CD4-positive, alpha-beta T cell treated with Interleukin-2 at 100 ng/mL for 4 hours (primary cell): ENCODE measurements at places on chromosomes 12 and 14.

- DNase-seq, result peak; percentile 24
Observed at GRCh38 chr14:60183741-60184140, 18.5 kb upstream of the DHRS7 start.

DNA sequence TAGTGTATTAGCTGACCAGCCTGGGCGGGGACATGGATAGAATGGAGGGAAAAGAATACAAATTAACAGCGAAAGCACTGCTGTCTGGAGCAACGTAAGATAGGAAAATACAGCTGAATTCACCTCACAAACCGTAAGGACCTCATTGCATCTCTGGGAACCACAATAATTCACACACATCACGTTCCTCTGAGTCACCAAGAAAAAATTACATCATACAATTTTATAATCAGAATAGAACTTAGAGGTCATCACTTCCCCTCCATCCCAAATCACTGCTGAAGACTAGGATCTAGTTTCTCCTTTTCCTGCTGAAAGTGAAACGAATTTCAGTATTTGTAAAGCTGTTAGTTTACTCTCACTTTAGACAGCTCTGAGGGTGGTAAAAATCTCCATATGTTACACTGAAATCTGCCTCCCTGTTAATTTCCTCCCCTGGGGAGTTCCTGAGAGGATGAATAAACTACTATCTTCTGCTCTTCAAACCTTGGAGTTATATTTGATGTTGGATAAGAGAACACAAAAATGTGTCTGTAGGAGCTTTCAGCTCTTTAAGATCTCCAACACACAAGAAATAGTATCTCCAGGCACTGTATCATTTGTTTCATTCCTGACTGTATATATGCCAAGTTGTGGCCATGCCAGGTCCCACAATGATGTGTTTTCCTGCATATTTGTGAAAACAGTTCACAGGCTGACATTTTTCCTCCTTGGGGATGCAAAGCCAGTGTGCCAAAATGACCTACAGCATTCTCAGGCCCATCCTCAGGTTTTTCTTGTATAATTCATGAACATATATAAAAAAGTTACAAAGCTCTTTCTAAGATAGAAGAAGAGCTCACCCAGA is 63.8 kb upstream of the SSTR1 start:
- DNase-seq, result no peak

- peak; percentile 77 for DNase-seq
Observed at GRCh38 chr14:105537580-105538474, 11.4 kb downstream of the TMEM121 start.

DNA sequence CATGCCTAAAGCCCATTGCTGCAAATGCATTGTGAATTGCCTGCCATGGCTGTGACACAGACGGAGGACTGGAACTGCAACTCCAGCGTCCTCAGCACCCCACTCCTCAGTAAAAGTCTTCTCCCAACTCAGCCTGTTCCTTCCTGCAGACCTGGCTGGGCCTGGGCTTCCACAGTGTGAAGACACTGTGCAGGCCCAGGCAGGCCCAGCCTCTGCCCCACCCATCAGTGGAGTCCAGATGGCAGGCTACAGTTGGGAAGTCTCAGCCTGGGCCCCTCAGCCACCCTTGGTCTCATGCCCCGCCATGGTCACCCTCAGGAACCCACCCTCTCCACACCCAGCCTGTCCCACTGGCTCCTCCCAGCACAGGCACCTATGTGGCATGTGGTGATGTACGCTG is 22.0 kb downstream of the VSX2 start:
- no peak for DNase-seq

- DNase-seq, result no peak
Observed at GRCh38 chr12:94566345-94566744, 84.0 kb downstream of the TMCC3 start.

DNA sequence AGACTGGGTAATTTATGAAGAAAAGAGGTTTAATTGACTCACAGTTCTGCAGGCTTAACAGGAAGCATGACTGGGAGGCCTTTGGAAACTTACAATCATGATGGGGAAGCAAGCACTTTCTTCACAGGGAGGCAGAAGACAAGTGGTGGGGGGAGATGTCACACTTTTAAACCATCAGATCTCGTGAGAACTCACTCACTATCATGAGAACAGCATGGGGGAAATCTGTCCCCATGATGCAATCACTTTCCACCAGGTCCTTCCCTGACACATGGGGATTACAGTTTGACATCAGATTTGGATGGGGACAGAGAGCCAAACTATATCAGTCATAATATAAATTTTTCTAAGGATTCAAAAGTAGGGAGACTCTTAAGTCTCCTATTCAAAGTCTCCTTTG is 46.0 kb downstream of the SPIC start:
- no peak for DNase-seq

GRCh38 chr12:49962861-49963765 is 1.4 kb downstream of the AQP5 start:
- DNase-seq, result no peak

DNA sequence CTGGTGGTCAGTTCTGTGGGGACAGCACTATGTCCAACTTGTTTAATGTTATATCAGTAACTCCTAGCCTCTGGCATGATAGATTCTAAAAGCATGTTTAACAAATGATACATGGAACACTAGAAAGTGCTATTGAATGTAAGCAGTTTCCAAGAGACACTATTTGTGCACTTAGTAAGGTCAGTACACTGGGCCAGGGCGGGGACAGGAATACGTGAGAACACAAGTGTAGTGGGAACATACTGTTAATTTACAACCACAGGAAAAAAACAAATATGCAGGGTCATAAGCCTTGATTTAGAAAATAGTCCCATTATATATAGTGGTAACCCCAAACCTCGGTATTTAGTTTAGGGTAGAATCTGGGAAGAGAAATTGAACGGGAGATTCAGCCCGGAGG is 88.9 kb upstream of the SLC38A2 start:
- DNase-seq, result no peak

DNA sequence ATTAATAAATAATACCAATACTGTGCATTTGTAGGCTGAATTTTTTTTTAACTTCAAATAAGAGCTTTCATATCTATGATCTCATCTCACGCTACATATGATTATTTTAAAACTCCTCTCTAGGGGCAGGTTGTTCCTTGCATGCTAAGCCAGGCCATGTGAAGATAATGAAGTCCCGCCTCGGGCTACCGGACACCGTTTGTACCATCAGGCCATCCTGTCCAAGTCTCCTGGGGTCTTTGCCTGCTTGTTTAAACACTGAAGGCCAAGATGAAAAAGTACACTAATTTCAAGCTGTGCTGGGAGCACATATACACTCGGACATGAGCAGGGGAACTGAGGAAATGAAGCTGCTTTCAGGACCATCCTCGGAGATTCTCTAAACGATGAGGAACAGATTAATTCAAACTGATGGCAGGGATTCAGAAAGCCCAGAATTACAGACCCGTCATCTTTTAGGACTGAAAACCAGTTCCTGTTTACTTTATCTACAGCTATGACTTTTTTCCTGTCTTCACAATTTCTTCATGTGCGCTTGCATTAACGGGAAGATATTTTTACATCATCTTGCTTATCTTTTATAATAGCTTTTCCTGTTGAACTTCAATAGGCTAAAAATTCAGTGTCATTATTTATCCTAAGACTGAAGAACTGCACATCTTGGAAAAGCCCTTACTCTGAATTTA is 6.3 kb upstream of the ABHD12B start:
- no peak for DNase-seq

GRCh38 chr14:64899958-64900357 is 14.3 kb upstream of the CHURC1 start:
- no peak for DNase-seq

DNA sequence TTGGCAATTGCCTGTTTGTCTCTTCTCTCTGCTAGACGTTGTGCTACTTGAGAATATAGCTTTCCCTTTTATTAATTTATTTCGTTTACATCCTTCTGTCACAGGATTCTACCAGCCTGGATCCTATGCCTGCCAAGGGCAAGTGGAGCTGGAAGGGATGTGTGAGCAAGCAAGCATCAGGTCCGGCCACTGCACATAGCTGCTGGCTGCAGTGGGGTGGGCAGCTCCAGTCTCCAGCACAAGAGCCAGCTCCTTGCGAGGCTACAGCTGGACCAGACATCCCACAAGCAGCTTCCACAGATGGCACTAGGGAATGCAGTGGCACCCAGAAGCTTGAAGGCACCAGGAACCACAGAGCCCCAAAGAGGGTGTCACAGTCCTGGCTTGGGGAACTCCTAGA is 225.0 kb downstream of the KCNC2 start:
- DNase-seq, result no peak
